AG09309 (cell line): ENCODE measurements at places on chromosomes 2 and 18.

DNA sequence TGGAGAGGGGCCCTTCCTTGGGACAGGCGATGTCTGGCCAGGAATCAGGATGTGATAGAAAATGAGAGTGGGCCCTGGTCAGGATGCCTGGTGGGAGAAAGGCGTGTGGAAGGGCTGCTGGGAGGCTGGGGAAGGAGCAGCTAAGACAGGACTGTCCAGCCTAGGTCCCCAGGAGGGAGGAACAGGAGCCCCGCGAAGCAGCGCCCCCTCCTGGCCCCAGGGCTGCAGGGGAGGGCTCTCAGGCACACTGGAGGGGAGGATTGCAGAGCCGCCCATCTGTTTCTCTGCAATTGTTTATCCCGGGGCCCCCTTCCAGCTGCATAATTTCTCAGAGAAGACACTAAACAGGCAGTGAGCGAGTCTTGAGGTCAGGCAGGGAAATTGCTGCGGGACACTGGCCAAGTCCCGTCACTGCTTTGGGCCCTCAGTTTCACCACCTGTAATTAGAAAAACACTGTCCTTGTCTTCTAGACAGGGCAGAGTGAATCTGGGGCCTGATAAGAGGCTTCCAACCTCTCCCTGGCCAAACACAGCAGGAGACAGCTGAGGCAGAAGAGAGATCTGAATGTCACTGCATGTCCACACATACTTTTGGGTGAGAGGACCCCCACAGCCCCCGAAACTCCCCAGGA, 3.9 kb upstream of the NPPC start:
- no peak for DNase-seq

DNA sequence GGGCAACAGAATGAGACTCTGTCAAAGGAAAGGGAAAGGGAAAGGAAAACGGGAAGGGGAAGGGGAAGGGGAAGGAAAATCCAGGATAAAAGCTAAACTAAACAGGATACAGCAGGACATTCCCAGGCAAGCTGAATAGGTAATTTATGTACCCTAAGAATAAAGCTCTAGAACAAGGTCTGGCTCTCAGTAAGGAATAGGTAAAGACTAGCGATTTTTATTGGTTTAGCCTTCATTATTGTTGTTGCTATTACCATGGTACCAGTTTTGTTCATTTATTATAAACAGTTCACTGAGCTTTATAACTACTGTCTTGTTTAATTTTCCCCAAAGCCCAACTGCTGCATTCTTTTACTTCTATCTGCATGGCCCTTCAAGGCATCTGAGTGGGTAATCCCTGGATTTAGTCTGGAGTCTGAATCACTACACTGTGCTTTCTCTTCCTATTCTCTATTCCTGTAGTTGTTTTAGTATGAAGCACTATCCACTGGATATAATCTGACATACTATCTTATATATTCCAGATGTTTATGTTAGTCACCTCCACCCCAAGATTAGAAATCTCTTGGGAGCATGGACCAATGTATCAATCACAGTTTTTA, 127.1 kb upstream of the TANK start:
- DNase-seq = no peak

- no peak for DNase-seq
Measured at GRCh38 chr2:96734880-96735583, 4.8 kb downstream of the LMAN2L start.

- no peak for DNase-seq
Measured at GRCh38 chr2:102418421-102418961, 4.5 kb upstream of the IL18RAP start.

GRCh38 chr18:77870894-77871293, 621.2 kb downstream of the GALR1 start:
- DNase-seq = no peak

GRCh38 chr2:207165121-207166038, at the start of gene KLF7:
TSS of gene KLF7 (minus strand) at chr2:207165948. CDS start at chr2:207165568, 380 bp downstream.
- no peak for DNase-seq

- peak; percentile 29 for DNase-seq
Measured at GRCh38 chr2:109351164-109351756, 222.3 kb downstream of the SH3RF3 start.

DNA sequence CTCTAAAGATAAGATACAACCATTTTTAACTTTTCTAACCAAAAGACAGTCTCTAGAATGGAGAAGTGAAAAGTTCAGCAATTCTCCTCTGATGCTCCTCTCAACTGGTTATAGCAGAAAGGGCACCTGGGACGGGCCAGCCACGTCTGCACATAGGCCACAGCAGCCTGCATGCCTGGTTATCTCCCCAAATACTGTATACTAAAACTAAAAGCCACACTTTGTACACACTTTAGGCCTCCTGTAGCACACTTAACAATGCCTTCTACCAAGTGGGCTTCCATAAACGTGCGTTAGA, 179.1 kb downstream of the ANKRD44 start:
- no peak for DNase-seq

- peak; percentile 21 for DNase-seq
Measured at GRCh38 chr2:64462940-64463700, 9.2 kb downstream of the LGALSL start.

DNA sequence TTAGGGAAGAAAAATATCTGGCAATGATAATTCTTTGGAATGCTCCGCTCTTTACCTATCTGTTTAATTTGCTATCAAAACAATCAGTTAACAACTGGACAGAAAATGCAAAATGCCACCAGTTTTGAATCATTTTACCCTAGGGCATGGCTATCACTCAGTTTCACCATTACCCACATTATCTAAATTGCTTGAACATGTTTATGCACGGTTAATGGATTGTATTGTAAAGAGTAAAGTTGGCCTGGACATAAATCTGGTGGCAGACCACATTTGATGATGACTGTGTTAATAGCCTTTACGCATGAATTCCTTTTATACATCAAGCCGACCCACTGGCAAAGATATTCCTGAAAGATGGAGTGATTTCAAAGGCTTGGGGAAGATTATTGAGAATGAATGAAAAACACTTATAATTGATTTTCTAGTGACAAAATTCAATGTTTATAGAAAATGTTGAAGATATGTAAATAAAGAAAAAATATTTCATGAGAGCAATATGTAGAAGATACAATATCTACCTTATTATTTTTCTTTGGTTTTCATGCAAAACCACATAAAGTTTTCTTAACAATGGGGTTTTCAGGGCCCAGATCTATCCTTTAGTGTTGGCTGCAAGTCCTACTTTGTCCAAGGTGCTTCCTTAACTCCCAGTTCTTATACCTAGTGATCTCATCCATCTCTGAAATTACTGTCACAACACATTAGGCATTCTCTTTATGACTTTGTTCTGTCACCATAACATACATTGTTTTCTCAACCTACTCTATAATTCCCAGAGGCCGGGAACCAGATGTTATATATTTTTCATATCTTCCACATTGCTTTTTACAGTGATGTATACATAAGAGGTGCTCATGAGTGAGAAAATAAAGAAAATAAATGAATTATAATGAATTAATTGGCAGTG, 265.1 kb downstream of the RIT2 start:
- no peak for DNase-seq

DNA sequence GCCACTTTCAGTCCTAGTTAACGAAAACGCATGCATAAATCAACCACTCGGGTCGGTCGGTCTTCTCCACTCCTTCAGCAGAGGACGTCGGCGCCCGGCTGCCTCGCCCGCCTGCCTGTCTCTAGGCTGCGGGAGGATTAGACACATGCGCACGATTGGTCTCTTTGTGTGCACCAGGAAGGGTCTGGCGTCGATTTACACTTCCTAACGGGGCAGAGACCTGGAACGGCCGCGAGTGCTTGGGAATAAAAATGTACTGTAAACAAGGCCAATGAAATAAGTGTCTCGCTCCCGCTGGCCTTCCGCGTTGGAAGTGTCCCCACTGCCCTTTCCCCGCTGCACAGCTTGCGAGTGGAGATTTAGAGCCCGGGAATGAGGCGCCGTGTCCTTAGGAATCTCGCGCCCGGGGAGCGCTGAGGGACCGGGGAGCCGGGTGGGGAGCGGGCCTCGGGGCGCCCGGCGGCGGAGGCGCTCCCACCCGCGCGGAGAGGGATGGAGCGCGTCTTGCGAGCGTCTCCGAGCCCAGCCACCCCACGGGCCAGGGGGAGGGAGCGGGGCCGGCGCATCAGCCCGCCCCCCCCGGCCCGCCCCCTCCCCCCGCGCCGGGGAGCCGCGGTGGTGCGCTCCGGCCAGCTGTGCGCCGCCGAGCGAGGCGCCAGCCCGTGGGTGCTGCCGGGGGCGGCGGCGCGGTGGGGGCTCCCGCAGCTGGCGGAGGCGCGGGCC, at the start of gene DOK6:
DOK6 (plus strand) TSS at position 636 of the 723 bp plus-strand sequence.
- DNase-seq = peak; percentile 21

GRCh38 chr2:149926149-149926548, 338.6 kb upstream of the MMADHC start:
- DNase-seq = no peak

DNA sequence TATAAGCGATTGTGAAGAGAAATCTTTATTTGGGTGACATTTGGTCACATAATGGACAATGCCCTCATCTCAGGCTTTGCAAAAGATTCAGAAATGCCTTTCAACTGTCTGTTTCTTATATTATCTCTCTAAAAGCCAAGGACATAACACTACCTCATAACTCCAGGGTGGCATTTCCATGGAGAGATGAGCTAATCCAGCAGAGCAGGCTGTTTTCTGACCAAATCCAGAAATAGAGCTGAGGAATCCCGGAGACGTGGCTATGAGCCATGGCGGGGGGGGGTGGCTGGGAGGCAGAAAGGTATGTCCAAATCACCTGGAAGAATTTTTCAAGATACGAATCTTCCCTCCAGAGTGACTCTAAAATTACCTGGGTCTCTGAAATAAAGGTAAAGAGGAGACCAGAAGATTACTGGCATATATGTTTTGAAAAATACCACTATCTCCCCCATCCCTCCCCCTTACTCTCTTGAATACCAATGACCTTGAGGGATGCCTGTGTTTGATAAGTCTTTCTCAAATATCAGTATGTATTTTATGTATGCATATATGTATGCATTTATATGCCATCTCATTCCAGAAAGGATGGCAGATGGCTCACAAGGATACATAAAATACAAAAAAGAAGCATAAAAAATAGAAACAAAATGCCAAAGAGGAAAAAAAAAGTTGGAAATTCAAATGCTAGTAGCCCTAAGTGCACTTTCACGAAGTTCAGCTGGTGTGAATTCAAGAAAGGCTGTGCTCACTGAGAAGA, 296.0 kb upstream of the MGAT5 start:
- DNase-seq = no peak

GRCh38 chr2:4012197-4012596, 308.8 kb downstream of the DCDC2C start:
- DNase-seq = no peak

DNA sequence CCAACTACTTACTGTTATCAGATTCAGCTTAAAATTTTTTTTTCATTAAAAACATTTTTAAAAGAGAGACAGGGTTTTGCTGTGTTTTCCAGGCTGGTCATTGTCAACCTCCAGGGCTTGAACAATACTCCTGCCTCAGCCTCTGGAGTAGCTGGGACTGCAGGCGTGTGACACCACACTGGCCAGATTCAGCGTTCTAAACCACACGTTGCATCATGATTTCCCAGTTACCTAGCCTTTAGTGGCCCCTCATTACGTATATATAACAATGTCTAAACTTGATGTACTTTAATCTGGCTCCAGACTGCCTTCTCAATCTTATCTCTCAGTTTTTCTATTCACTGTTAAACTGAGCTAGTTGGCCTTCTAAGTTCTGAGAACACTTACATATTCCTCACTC, 89.6 kb downstream of the COMMD1 start:
- no peak for DNase-seq

DNA sequence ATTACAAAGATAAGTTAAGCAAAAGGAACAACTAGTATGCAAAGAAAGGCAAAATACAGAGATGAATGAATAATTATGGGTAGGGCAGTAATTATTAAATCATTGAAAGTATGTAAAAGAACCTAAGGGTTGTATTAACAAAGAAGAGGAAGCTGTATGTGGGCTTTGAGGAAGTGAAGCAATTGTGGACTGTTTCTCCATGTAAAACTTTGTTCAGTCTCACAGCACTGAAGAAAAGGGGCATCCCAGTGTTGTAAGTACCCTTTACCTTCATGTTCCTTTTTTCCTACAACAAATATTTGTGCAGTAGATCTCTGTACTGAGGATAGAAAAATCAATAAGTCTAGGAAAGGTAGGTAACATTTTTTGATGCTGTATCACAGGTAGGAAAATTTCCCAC, 388.7 kb upstream of the NRP2 start:
- DNase-seq = no peak

GRCh38 chr2:191358325-191359025, 113.3 kb downstream of the MYO1B start:
- no peak for DNase-seq

GRCh38 chr2:26884486-26884885, 36.6 kb downstream of the DPYSL5 start:
- no peak for DNase-seq

- DNase-seq = no peak
Measured at GRCh38 chr2:43989545-43989944, 6.2 kb downstream of the LRPPRC start.

DNA sequence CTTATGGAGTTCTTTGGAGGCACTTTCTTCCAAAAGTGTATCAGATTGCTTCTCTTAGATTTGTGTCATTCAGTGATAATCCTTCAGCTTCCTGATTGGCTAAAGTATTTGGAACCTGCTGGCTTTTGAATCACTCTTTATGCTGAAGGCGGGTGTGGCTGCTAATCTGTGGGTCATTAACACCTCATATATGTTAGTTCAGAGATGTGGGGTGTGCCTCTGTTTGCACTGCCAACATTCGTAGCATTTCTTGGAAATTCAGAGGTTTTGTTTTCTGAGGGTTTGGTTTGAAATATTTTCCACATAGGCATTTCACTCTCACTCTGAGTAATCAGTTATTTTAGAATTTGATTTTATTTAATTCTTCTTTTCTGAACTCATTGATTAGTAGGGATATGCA, 1604.4 kb upstream of the ACVR2A start:
- no peak for DNase-seq

- no peak for DNase-seq
Measured at GRCh38 chr2:72132981-72133720, 14.5 kb downstream of the CYP26B1 start.

DNA sequence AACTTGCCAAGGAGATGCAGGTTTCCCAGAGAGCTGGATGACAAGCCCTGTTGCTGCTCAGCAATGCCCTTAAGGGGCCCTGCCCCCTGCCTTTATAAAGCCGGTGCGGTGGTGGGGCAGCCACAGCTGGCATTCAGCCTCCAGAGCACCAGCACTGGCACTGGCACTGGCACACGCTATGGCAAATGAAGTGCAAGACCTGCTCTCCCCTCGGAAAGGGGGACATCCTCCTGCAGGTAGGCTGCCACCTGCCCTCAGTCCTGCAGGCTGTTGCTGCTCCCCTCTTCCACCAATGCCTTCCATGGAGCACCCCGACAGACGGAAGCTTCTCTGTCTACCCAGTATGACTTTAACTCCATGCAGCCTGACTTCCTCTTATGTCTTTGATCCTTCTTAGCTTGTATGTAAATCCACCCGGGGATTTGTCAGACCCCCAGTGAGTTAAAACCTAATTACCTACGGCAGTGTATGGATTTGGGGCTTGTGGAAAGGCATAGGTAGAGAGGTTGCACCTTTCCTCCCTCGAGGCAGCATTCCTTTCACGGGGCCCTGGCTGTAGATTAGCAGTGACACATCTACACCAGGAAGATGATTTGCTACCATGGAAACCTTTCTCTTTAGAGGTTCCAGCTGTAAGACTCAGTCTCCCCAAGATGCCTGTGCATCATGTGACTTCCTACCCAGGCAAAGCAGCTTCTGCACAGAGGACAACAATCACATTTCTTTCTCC, at the start of gene DAPL1:
DAPL1 (plus strand) TSS at position 123 of the 730 bp plus-strand sequence; CDS start at position 179, 56 bp downstream.
- no peak for DNase-seq
